Amniotic stem cell (primary cell): ENCODE measurements at places on chromosomes 1 and 21.

- no peak for DNase-seq
Measured at GRCh38 chr1:156943756-156944155, 23.3 kb downstream of the LRRC71 start.

- DNase-seq = no peak
Measured at GRCh38 chr1:181115368-181115684, 26.8 kb downstream of the IER5 start.

DNA sequence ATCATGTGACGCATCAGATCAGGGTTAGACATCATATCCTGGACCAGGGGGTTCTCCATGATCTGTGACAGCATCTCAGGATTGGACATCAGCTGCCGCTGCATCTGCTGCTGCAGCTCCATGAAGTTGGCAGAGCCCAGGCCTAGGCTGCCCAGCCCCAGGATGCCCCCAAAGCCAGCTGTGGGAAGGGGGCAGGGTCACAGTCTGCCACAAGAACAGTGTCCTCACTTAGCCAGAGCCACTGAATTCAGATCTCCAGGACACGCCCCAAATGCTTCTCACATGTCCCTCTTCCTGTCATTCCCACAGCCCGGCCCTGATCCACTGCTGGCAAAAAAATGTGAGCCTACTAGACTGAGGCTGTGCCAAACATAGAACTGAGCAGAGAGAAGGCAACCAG lies 3.2 kb downstream of the UBQLN4 start:
- no peak for DNase-seq

- DNase-seq = no peak
Measured at GRCh38 chr1:1614204-1614953, 921 bp upstream of the MIB2 start.

DNA sequence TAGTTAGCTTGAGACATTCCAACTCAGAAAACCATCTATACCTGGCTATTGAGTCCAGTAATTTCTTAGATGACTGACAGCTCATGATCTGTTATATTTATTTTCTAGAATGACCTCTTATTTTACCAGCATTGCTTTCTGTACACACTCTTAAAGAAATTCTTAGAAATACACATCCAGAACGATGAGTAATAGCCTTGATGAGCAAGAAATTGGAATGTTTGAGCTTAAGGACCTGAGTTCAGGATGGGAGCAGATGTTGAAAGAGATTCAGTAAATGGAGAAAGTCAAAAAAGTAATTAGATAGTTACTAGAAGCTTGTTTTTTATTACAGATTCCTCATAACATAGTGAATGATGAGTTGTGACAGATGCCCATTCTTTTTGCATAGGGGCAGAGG lies 11.7 kb downstream of the PYHIN1 start:
- no peak for DNase-seq

DNA sequence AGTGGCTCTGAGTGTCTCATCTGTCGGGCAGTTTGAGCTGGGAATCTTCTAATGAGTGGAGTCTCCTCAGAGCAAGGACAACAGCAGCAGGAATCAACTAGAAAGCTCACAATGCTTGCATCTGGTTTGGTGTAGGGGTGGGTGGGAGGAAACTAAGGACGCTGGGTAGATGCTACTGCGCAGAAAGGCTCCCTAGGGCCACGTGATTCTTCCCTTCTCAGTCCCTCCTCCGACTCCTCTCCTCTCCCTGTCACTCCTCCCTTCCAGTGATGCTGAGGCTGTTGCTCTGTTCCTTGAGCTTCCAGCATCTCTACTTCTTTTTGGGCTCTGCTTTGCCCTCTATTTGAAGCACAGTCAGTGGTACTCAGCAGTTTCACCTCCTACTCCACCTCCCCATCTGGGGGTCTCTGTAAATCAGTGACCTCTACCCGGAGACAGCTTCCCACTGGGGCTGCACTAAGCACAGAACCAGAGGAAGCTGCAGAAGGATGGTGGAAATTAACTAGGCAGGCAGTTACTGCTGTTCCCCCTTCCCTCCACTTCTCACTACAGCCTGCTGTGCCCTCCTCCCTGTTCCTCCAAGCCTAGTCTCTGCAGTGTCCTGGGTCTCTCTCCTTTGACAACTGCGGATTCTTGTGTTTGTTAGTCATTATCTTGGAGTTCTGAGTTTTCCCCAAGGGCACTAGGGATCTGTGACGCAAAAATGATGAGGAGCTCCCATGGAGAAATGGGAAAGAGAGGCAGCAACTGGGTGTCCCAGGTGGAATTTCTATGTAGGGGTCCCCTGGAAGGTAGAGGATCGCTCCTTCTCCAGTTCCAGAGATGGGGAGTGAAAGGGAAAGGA lies 5.8 kb downstream of the LINGO4 start:
- DNase-seq = no peak

DNA sequence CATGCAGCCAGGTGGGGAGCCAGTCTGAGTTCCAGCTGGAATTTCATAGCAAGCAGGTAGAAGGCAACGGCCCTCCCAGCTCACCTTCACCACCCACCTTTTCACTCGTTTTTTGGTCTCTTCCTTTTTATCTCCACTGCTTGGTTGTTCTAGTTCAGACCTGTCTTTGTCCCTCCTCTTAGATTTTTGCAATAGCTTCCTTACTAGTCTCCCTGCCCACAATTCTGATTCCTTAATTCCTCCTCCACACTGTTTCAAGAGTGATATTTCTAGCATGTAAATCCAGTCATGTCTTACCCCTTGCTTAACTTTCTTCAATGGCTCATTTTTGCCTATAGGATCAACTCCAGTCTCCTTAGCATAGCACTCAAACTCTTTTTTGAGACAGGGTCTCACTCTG lies 119.6 kb downstream of the TMEM53 start:
- no peak for DNase-seq

DNA sequence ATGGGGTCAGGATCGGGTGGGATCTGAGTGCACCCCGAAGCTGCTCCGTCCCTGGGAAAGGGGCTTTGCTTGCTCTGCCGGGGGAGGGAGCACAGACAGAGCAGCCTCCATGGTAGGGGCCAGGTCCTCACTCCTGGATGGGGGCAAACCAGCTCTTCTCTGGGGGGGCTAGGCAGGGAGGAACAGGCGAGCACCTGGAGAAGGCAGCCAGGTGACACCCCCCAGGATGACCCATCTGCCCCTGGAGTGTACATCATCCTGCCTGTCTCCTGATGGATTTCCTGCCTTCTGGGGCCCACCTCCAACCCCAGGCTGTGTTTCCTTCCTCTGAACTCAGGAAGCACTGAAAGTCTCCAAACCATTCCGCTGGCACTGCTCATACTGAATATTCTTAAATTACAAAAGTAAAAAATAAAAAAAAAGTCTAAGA lies 248.0 kb downstream of the RHOU start:
- no peak for DNase-seq

DNA sequence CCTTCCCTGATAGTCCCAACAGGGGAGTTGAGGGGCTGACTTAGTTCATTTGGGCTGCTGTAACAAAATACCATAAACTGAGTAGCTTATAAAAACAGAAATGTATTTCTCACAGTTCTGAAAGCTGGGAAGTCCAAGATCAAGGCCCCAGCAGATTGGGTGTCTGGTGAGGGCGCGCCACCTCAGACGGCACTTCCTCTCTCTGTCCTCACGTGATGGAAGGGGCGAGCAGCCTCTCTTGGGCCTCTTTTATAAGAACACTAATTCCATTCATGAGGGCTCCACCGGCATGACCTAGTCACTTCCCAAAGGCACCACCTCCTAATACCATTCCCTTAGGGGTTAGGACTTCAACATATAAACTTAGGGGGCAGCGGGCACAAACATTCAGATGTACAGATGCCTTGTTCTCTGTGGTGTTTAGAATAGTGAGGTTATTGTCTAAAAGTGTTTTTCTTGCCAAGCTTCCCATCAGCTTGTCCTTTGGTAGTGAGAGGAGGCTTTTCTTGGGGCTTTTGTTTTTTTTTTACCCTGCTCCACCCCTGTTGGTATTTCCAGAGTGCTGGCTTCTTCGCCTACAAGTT lies 20.3 kb downstream of the NIPAL3 start:
- no peak for DNase-seq

DNA sequence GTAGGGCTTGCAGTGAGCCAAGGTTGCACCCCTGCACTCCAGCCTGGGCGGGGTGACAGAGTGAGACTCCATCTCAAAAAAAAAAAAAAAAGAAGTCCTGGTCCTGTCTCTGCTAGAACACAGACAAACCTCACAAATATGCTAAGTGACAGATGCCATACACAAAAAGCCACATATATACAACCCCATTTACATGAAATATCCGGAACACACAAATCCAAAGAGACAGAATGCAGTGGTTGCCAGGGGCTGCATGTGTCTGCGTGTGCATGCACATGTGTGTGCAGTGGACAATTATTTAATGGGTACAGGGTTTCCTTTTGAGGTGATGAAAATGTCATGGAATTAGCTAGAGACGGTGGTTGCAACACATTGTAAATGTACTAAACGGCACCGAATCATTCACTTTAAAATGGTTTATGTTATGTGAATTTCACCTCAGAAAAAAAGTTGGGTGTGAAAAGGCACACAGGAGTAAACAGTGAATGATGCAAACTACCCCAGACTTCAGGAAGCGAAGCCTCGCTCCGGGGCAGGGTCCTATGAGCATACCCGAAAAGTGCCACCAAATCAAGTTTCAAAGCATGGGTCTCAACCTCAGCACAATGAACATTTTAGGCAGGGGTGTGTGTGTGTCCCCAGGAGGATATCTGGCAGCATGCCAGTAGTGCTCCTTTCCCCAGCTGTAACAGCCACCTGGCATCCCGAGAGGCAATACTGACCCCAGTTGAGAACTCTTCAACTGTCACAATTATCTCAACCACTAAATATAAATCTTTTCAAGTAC lies 48.3 kb downstream of the GNB1 start:
- no peak for DNase-seq

GRCh38 chr21:35011681-35012080 lies 37.4 kb downstream of the RUNX1 start:
- no peak for DNase-seq

- DNase-seq = no peak
Measured at GRCh38 chr1:176543360-176544129, 80.6 kb downstream of the PAPPA2 start.

GRCh38 chr1:218425647-218426342 lies 80.7 kb downstream of the TGFB2 start:
- DNase-seq = no peak

GRCh38 chr21:37447288-37447936 lies 80.8 kb downstream of the DYRK1A start:
- DNase-seq = no peak

DNA sequence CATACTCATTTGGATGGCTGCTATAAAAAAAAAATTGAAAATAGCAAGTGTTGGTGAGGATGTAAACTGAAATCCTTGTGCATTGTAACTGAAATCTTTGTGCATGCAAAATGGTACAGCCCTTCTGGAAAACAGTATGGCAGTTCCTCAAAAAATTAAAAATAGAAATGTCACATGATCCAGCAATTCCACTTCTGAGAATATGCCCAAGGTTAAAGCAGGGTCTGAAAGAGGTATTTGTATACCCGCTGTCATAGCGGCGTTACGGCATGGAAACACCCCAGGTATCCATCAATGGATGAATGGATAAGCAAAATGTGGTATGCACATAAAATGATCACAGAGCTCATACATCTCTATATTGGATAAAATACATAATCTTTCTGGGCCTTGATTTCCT lies 116.7 kb downstream of the RUSC1 start:
- no peak for DNase-seq

DNA sequence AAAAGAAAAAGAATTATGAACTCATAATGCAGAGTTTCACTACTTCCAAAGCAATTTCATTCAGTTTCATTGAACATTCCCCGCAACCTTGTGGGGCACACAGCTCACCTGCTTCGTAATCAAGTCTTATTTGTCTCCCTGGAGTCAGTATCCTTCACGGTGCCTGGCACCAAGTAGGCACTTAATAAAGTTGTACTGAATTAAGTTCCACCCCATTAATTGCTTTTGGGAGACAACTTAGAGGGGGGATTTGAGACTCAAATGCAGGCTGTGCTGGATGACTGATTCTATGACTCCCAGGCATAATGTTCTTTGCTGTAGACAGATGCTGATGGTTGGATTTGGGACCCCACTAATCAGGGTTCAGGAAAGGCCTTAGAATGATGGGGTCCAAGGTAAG lies 6.5 kb upstream of the ID3 start:
- DNase-seq = no peak

- no peak for DNase-seq
Measured at GRCh38 chr1:25744636-25745425, 55.2 kb upstream of the SELENON start.

GRCh38 chr1:41350055-41350378 lies 11.2 kb upstream of the FOXO6 start:
- no peak for DNase-seq

GRCh38 chr1:38831731-38832369 lies 27.7 kb downstream of the RRAGC start:
- no peak for DNase-seq

- DNase-seq = no peak
Measured at GRCh38 chr1:59360170-59360569, 63.3 kb downstream of the FGGY start.

- DNase-seq = no peak
Measured at GRCh38 chr1:67431869-67432578, 1.8 kb upstream of the SERBP1 start.

GRCh38 chr1:108575375-108575774 lies 15.5 kb downstream of the EEIG2 start:
- no peak for DNase-seq

- DNase-seq = no peak
Measured at GRCh38 chr1:33319186-33319948, 1.5 kb downstream of the A3GALT2 start.

DNA sequence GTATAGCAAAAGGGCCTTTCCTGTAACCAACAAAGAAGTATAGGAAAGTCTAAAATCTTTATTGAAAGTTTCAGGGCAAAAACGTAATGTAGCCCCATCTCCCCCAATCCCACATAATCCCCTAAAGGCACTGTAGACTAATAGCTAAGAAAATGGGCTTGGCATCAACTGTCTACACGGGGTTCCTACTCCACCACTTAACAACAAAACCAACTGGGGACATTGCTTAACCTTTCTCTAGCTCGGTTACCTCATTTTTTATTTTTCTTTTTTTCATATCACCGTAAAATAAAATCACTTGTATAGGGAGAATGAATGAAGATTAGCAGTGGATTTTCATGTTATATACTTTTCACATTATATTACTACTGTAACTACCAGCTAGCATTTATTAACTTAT lies 12.3 kb downstream of the MACF1 start:
- no peak for DNase-seq

DNA sequence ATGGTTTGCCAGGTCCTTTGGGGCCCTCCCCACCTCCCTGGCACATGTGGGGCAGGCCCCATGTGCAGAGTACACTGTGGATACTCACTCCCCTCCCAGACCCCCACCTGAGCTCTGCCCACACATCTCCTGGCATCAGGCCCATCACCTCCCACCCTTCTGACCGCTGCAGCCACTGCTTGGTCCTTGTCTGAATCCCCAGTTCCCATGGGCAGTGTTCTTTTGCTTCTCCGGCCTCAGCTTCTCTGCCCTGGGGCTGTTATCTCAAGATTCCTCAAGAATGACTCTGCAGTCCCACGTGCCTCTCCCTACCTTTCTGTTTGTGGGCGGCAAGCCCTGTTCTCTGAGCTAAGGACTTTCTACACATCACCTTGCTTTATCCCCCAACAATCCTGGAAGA lies 187.7 kb upstream of the EDN2 start:
- DNase-seq = peak; percentile 78
